Activated naive CD8-positive, alpha-beta T cell treated with anti-CD3 and anti-CD28 coated beads for 36 hours (primary cell): ENCODE measurements at places on chromosomes 7 and 10.
A peak's percentile ranks its signal among the peaks of the same experiment; 100 is the strongest.

DNA sequence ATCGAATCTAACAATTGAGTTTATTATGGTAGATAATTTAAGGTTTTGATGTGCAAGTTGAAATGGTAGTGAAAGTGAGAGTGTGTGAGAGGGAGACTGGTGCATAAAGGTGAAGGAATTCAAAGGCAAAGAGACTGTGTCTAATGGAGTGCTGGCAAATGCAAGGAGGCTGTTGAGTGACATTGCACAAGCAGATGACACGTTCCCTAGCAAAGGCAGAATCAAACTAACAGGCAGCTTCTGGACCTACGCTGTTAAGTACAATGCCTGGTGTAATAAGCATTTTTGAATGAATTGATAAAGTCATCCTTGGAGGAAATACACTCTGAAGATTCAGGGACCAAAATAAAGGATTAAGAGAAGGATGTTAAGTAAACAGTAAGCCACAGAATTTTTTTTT is 11.7 kb upstream of the GPR141 start:
- DNase-seq: no peak

DNA sequence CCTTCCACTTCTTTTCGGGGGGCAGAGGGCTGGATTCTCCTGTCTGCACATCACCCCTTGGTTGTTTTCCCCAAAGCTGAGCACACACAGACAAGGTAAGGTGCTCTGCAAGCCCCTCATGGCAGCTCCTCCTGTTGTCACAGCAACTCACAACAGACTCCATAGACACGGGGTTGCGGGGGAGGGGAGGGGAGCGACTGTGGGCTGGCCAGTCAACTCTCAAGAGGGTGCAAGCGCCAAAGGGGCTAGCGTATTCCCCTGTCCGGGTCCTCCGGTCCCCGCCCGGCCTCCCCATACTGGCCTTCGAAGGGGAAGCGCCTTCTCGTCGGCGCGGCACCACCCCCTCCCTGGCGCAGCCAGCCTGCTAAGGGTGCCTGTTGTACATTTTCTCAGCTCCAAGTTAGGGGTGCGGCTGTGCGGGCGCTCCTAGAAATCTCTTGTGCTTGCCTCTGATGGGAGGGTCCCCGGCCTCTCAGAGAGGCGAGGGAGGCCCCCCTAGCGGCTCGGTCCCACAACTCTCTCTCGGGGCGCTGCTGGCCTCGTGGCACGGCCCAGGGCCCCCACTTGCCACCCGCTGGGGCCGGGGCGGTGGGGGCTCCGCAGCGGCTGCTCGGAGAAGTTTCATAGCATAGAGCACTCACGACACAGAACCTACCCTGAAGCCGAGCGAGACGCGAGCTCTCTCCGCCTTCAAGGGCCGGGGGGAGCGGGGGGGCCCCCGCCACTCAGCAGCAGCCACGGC is 498 bp downstream of the RHOBTB1 start:
- DNase-seq: peak; percentile 3

GRCh38 chr7:127322832-127323493 is 69.5 kb downstream of the ZNF800 start:
- DNase-seq: no peak

- no peak for DNase-seq
Observed at GRCh38 chr7:73948287-73948686, 79.7 kb upstream of the ELN start.
